ENCODE measurements at places on chromosomes 7 and 10.

DNA sequence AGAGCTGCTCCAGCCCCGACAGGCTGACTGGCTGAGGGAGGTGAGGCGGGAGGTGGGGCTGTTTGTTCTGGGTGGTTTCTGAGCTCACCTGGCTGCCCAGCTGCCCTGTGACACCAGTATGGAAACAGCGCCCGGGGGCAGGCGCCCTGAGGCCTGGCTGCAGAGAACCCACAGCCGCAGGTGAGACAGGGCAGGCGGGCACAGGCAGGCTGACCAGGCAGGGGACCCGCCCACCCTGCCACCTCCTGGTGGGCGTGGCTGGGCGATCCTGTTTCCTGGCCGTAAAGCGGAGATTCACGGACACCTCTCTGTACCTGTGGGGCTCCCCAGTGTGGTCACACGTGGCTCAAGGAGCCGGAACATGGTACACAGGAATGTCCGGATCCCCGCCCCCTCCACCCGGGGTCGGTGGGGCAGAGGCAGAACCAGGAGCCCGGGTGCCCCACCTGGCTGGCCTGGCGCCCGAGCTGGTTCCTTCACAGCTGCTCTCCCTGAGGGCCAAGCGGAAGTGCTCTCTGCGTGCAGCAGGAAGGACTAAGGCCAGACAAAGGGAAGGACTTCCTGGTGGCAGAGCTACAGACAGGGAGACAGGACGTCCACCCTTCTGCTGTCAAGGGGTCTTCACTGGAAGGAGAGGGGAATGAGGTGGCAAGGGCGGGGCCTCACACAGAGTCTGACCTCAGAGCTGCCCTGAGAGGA, 3.9 kb downstream of the MICALL2 start:
- no peak for DNase-seq

GRCh38 chr7:34191771-34192479, 286.6 kb downstream of the BMPER start:
- DNase-seq, result no peak

- peak; percentile 12 for DNase-seq
Observed at GRCh38 chr7:8092140-8092539, 123.5 kb downstream of the GLCCI1 start.

- peak; percentile 23 for DNase-seq
Observed at GRCh38 chr7:50791363-50791937, 8.8 kb upstream of the GRB10 start.

DNA sequence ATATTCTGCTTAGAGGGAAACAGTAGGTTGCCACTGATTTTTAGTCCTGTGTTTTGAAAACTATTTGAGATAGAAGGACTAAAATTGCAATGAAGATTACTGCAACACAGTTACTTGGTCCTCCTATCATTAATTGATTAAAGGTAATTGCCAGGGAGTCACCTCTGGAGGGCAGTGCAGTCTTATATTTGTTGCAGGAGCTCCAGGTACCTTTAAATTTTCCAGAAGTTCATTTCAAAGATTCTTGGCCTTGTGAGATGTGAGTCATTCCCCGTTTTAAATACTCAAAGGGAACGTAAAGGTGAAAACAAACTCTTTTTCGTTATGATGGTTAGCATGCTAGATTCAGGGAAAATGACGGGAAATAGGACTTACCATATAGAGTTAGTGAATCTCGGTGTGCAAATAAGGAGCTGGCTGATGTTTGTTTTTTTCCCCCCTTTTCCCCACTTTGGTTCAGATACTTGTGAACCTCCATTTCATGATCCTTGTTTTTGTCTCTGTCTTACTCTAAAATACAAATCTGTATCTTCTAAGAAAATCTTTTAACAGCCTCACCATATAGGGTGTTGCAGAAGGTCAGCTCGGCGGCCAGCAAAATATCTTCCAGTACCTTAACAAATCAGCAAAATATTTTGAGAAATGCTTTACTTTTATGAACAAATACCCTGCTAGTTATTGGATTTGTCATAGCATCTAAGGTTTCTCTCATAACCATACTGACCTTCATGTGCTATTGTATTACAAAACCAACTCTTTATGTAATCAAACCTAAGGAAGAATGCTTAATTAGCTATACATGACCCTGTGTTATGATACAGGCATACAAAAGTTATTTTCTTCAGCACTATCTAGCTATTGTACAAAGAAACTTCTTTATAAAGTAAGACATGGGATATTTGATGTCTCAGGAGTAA, 143.0 kb upstream of the HDAC9 start:
- DNase-seq, result peak; percentile 77

GRCh38 chr7:12949060-12949931, 261.9 kb downstream of the ARL4A start:
- no peak for DNase-seq

DNA sequence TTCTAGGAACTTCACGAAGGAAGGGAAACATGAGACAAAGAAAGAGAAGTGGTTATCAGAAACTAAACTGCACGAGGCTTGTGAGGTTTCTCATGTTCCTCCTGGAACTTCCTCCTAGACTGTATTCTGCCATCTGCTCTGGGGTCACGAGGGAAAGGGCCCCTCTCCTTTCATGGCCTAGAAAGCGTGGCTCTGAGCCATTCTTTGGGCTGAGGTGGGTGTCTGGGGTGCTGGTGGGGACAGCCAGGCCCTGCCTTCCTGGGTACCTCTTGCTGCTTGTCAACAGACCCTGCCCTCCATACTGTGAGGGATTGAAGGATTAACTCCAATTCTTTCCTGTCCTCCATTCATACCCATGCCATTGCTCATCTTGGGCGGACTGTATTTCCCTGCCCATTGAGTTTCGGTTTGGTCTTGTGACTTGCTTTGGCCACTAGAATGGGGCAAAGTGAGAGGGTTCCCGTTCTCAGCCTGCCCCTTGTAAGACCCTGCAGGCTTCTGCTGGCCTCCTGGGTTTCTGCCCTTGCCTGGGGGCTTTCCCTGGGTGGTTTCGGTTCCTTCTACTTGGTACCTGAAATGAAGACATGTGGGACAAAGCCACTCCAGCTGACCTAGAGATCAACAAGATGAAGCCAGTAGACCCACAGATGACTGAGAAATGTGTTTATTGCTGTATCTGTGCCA, 14.9 kb upstream of the GIMAP8 start:
- DNase-seq, result no peak
